ENCODE measurements at places on chromosomes 2 and 18.

GRCh38 chr2:19048593-19049266 is 309.7 kb downstream of the OSR1 start:
- peak; percentile 85 for DNase-seq

DNA sequence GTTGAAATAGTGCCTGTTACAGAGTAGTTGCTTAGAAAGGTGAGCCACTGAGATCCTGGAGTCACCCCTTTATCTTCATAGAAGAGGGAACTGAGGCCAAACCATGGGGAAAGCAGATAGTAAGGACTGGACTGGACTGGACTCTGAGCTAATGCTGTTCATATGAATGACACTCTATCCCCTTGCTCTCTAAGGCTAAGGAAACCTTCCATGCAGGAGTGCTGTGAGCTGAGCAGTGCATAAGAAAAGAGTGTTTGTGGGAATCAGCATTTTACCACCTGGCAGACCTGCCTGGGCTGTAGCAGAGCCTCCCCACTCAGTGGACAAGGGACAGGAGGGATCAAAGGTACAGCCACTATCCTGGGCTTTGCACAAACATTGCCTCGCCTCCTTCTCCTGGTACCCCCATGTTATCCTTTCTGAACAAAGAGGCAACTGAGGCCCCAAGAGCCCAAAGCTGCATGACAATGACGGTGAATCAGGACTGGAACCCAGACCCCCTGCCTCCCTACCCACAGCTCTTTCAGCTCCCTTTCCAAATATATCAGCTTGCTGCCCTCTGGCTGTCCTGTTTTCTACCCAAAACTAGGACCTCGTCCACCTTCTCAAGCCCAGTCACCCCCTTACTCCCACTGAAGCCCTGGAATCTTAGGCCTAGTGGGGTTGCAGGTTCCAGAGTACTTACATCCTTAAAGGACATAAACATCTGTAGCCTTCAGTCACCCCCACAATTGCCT is 227.9 kb downstream of the ZBTB7C start:
- DNase-seq, result no peak

GRCh38 chr2:232376713-232377112 is 1.8 kb upstream of the ALPP start:
- DNase-seq, result no peak

DNA sequence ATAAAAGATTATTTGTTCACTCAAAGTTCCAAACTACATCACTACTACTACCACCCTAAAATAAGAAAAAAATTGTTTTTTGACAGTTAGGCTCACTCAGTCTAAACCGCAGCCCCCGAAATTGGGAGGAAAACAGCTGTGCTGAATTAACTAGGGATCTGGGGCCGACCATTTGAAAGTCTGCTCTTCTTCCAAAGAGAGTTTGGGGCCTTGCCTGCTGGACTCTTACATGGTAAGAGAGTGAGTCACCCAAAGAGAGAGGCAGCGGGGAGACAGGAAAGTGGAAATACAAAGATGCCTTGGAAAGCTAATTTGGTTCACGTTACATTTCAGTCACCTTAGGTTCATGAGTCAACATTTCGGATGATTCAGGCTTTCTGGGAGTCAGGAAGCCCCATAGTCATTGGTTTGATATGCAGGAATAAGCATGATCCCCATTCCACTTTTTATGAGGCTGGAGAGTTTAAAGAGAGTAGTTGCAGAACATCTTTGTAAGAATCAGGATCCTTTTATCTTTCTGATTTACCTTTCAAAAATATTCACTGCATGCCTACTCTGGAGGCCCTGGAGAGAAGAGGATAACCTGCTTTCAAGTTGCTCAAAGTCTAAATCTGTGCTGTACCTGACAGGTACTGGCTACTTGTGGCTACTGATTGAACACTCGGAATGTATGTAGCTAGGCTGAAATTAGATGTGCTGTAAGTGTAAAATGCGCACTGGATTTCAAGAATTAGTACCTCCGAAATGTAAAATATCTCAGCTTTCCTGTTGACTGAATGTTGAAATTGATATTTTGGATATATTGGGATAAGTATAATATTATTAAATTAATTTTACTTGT is 995 bp upstream of the RTN4 start:
- DNase-seq, result peak; percentile 88

GRCh38 chr2:40719414-40719813 is 267.5 kb upstream of the SLC8A1 start:
- DNase-seq, result no peak

GRCh38 chr2:21276163-21276562 is 152.4 kb downstream of the TDRD15 start:
- DNase-seq, result no peak

- peak; percentile 47 for DNase-seq
Observed at GRCh38 chr2:80303006-80303908, 1.3 kb downstream of the LRRTM1 start.

DNA sequence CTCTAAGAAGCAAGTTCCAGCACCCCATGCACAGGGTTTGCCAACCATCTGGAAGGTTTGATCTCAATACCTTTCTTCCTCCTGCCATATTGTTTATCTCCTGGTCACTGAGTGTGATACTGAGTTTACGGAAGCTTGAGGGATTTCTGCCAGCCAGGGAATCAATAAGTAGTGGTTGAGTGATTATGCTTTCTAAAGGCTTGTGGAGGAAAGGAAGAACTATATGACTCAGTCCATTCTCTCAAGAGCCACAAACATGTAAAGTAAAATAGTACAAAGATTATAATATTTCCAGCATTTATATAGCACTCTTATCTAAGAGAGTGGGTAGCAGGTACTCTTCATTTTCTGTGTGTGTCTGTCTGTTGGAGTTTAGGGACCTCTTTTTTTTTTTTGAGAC is 49.2 kb downstream of the SLC4A3 start:
- DNase-seq, result no peak

DNA sequence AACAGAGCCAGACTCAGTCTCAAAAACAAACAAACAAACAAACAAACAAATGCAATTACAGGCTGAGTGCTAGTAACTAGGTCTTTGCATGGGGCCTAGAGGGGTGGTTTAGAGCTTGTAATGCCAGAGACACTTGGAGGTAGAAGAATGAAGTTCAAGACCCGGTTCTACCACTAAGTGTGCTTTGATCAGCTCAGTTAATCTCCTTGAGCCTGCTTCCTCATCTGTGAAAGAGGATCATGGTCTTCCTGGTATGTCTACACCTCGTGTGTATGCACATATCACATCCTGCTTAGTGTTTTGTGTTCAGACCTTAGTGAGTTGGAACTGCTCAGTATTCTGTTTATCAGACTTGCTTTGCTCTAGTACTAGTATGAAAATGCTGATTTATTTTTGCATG is 4.8 kb upstream of the ATP6V1C2 start:
- DNase-seq, result no peak

DNA sequence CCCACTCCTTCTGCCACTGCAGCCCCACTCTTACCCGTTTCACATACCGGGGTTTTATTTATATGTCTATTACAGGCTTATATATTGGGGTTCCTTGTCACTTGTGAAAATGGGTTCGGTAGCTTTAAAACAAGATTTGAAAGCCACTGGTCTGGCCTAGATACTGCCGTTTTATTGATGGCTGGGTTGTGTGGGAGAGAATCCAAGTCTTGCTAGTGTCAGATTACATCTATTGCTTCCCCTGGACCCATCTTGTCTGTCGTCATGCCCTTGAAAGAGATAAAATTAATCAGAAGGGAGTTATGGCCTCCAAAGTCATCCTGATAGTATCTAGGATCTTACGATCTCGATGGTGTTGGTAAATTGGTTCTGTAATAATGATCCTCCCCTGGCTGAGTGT is 79.4 kb downstream of the EIPR1 start:
- no peak for DNase-seq

DNA sequence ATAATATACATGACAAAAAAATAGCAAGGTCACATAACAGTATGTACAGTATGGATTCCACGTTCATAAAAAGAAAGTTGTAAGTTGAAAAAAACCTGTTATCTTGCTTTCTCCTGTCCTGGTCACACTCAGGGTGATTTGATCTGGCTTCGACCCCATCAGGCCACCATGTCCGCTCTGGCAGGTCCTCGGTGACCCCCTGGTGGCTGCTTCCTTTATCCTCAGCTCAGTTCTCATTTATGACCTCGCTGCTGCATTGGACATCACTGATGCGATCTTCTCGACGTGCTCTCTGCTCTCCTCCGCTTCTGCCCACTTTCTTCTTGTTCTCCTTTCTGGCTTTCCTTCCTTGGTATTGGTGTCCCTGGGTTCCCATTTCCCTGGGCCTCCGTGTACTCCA is 29.7 kb downstream of the DGKD start:
- DNase-seq, result no peak

- no peak for DNase-seq
Observed at GRCh38 chr2:182726473-182726872, 10.4 kb downstream of the DNAJC10 start.
